ENCODE measurements at places on chromosomes 4 and X.

DNA sequence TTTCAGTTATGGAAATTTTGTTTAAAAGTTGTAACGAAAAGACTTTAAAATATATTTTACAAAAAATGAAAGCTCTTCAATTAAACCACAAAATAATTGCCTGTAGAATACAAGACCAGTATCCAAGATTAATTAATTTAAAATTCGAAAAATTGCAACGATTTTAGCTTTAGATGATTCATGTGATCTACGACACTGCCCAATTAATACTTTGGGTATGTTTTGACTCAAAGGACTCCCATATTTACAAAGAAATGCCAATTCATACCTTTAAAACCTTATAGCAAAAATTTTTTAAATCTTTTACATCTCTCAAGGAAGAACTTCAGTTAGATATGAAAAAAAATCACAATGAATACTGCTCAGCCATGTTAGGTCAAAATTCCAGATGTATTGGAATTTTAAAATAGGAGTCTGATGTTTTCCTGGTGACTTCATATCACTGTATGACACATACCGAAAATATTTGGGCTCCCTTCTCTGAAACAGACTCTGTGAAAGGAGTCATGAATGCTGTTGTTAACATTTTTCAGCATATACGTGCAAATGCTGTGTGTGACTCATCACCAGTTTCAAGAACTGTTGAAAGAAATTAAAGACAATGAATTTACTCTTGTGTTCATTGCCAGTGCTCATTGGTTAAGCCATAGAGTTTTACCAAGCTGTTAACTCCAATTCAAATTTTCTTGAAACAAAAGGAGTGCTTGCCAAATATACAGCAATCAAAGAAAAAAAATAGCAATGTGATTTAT, 13.8 kb upstream of the SMS start:
- no peak for DNase-seq

GRCh38 chr4:10093271-10093621, 23.4 kb downstream of the WDR1 start:
- DNase-seq: no peak

GRCh38 chrX:22081475-22082092, 49.5 kb downstream of the PHEX start:
- DNase-seq: no peak

DNA sequence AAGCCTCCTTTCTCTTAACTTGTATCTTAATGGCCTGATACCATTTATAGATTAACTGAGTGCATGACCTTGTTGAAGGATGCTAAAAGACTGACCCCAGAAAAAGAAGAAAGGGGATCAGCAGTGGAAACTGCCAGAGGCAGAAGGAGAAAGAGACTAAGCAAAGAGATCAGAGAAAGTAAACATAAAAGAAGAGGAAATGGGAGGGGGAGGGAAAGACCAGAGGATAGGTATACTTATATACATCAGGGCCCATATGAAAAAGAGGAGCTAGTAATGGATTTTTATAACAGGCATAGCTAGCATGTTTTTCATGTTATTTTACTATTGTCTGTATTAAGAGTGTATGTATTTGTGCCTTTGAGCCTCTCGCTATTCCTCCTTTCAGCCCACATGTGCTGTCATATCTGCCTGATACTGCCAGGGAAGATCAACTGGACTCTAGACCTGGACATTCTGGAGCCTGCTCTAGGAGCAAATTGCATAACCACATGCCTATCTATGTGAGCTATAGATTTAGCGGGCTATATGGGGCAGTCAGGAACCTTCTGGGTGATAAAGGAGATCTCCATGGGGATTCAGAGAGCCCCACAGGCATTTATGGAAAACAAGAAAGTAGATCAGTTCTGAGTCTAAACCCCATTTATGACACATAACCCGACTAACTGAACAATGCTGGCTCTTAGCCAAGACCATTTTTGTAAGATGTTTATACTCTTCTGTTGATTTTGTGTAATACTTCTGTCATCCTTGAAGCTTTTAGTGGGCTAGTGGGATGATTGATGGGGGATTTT, 13.4 kb upstream of the SNX12 start:
- DNase-seq: no peak

DNA sequence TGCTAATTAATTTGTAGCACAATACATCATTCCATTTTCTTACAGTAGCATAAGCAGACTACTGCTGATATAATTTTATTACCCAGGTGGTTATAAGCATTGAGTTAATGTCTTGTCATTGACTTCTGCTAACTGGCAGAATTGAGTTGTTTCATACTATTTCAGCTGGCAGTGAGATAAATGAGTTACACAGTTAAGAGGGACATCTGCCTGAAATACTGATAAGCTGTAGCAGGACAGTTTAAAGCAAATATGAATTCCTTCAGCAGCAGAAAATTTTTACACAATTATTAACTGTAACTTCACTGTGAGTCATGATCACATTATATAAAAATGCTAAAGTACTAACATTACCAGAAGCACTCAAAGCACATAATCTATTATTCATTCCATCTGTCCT, 326.8 kb downstream of the INPP4B start:
- no peak for DNase-seq

DNA sequence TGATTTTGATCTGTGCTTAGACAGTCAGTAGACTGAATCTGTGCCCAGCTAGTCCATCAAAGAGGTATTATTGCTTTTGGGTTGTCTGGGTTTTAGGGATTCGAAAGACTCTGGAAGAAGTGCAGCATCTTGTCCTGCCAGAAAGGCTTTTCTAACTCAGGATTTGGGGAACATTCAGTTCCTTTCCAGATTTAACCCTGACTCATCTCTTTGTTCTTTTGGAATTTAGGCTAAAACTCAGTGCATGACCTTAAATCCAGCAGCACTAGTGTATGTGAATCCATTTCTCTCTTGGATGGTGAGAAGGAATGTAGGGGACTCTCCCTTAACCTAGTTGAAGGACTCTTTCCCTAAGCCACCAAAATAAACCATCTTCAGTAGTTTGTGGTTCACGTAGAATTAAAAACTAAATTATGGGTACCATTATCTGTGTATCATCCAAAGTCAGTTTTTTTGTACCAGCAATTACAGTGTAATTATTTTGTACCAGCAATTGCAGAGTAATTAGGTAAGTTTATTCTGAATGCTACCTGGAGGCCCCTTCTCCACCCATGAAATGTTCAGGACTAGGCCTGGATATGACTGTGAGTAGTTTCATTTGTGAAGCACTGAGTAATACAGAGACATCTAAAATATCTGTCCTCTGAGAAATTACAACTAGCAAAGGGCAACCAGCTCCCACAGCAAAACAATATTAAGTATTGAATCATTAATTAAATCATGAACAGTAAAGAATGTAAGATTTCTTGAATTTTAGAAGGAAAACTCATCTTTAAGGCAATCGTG, 384.0 kb downstream of the TMA16 start:
- no peak for DNase-seq

All from NCI-H187 treated with DMSO at 0.1 percent for 48 hours (cell line).